Dermis lymphatic vessel endothelial cell (primary cell): ENCODE measurements at places on chromosomes 6 and 20. TPM values are rescaled to one million over a fixed set of nuclear protein-coding genes. Genes with fewer than 3 reads are reported as not detected.

SRSF12 gene
- 0.17 TPM in 1 of 2 replicates, not detected in the other for total RNA-seq

SLC22A2 gene
- total RNA-seq: not detected in 2 replicates

PRDM1 gene
- 1.0 and 1.4 TPM in 2 replicates for total RNA-seq

REM1 gene
- total RNA-seq: 0.11 TPM in 1 of 2 replicates, not detected in the other

COL19A1 gene
- not detected in 2 replicates for total RNA-seq

SRSF6 gene
- total RNA-seq: 55.5 and 57.0 TPM in 2 replicates
